ENCODE measurements at places on chromosomes 5 and 9. TPM values are rescaled to one million over a fixed set of nuclear protein-coding genes. Genes with fewer than 3 reads are reported as not detected.

Gene ARSI
- 0.15 TPM for total RNA-seq

Gene FREM1
- 4.2 TPM for total RNA-seq

Gene C9orf153
- 0.35 TPM for total RNA-seq

Gene SLC6A18
- total RNA-seq = not detected

Gene COX7C
- 685 TPM for total RNA-seq

Gene HACD4
- 0.26 TPM for total RNA-seq

Gene SHB
- total RNA-seq = 20.7 TPM

Gene PDCD1LG2
- total RNA-seq = 0.37 TPM

Gene ABO
- not detected for total RNA-seq

Gene C5orf58
- not detected for total RNA-seq

Gene PCDHGA10
- total RNA-seq = 3.6 TPM

Gene ANKRD34B
- total RNA-seq = not detected

Gene TNIP1
- 37.3 TPM for total RNA-seq

Gene ANXA2R
- 1.4 TPM for total RNA-seq

Gene FBP1
- not detected for total RNA-seq

Gene GRM6
- not detected for total RNA-seq

Gene SEMA4D
- total RNA-seq = 16.7 TPM

Gene DMGDH
- 0.59 TPM for total RNA-seq

Gene SEMA5A
- total RNA-seq = 0.20 TPM

Gene CDX1
- not detected for total RNA-seq

Gene CERCAM
- total RNA-seq = 10.1 TPM

Gene CCNJL
- 7.6 TPM for total RNA-seq

Gene TMEM174
- total RNA-seq = not detected

Gene ANXA1
- total RNA-seq = 338 TPM

Gene ACO1
- total RNA-seq = 41.7 TPM

Gene BNC2
- 0.45 TPM for total RNA-seq

Gene UBE2QL1
- 2.6 TPM for total RNA-seq

Gene IFNA13
- not detected for total RNA-seq

Gene SPINK6
- total RNA-seq = not detected

Gene MPDZ
- 35.1 TPM for total RNA-seq

Gene GABRG2
- total RNA-seq = not detected

Gene RFX3
- total RNA-seq = 7.4 TPM

Gene SLC44A1
- 11.9 TPM for total RNA-seq

Gene RLN2
- total RNA-seq = not detected

Gene PDE8B
- 0.85 TPM for total RNA-seq

Gene BTNL9
- not detected for total RNA-seq

Gene ZNF346
- 29.3 TPM for total RNA-seq

Gene TPM2
- 39.2 TPM for total RNA-seq

Gene CNOT8
- total RNA-seq = 45.2 TPM

Gene CDC20B
- not detected for total RNA-seq

Gene SLC46A2
- total RNA-seq = not detected

Gene ARL14EPL
- total RNA-seq = not detected

Gene FOXD1
- total RNA-seq = 4.4 TPM

Gene AJM1
- 2.0 TPM for total RNA-seq

Gene SOX30
- not detected for total RNA-seq
